ENCODE measurements at places on chromosomes 11 and 22.

DNA sequence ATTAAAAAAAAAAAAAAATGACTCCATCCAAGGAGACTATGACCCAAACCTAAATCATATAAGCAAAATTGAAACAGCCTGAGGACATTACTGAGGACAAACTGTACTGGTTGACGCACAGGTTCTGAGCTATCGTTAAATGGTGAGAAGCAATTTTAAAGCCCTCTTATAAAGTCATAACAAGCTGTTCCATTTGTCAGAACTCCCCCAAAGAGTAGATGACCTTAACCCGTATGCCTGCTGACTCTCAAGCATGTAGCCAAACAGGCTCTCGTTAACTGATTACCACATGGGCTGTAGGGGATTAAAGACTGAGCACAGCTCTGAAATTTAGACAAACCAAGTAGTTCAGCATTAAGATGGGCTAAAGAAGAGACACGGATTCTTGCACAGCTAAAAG is 2.2 kb downstream of the CRYAB start:
- no peak for DNase-seq

GRCh38 chr11:128678024-128678423 is 15.8 kb upstream of the FLI1 start:
- no peak for DNase-seq

GRCh38 chr11:44607319-44607962 is 42.0 kb downstream of the CD82 start:
- DNase-seq: no peak

DNA sequence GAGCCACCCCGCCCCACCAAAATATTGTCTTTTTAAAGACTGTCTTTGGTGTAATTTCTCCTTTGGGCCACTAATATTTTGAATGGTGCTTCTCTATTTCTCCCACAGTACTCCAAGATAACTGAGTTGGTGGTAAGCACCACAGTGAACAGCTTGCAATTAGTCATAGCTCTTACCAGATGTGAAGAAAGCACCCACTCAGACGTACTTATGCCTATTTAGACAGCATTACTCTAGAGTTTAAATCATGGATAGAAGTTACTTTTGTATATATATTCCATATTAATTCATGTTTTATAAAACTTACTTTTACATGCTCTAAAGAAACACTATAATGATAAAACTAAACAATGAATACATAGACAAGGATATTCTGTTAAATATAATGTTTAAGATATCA is 12.7 kb downstream of the ANO3 start:
- DNase-seq: no peak

- DNase-seq: no peak
These were observed 1.9 kb upstream of the IFITM10 start for GRCh38 chr11:1751999-1752906.

DNA sequence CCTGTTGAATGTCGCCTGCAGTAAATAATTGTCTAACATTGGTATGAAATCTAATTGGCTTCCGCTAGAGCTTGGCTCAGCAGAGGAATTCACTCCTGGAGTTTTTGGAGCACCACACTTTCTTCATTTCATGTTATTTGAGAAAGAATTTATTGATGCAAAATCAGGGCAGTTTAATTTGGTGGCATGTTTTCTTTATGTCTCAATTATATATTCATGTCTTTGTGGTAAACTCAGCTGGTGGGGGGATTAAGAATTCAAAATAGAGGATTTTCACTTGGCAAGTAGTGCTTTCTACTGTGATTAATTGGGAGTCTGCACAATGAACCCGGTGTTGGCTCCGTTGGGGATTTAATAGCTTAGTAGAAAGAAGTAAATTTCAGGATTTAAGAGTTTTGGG is 784.4 kb downstream of the NTM start:
- no peak for DNase-seq

DNA sequence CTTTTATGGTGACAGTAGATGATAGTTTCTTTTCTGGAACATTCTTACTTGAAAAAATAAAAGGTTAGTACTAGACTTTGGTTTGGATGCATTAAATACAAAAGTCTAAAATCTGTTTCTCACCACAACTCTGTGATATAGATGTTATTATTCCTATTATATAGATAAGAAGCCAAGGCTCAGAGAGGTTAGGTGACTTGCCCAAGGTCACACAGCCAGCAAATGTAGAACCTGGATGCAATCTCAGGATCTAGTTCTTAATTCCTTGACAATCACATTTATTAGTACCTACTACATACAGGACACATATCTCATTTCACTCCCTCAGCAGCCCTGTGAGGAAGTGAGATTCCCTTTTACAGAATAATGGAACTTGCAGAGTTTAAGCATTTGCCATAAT is 26.3 kb upstream of the SMCO4 start:
- no peak for DNase-seq

DNA sequence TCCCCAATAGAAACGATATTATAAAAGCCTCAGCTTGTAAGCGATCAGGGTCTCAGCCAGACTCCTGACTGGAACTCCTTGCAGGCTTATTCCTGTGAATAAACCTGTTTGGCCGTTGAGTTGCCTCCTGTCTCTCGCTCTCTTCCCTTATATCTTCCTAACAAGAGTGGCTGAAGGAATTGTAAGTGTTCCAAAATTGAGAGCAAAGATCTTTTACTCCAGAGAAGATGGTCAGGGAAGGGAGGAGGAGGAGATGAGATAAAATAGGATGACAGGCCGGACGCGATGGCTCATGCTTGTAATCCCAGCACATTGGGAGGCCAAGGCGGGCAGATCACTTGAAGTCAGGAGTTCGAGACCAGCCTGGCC is 1.2 kb upstream of the SLC37A4 start:
- no peak for DNase-seq

GRCh38 chr11:104443387-104443786 is 279.4 kb upstream of the PDGFD start:
- DNase-seq: no peak

GRCh38 chr11:78078218-78079167 is 1.2 kb downstream of the NDUFC2 start:
- DNase-seq: no peak

DNA sequence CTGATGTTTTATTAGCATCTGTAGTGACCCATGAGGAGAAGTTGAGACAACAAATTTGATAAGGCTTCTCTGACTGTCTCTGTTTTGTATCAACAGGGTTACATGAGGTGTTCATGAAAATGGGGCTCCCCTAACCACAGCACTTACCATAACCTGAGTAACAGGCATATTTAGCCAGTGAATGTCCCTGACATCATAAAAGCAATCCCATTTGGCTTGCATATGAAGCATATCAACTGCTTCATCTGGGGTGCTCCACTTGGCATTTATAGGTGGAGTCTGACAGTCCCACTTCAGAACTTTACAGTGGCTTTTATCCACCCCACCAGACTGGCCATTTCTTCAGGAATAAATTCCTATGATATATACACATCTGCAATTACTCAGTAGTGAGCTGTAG is 257.6 kb downstream of the LUZP2 start:
- no peak for DNase-seq

- DNase-seq: no peak
These were observed 12.7 kb upstream of the MSANTD2 start for GRCh38 chr11:124812876-124813275.

DNA sequence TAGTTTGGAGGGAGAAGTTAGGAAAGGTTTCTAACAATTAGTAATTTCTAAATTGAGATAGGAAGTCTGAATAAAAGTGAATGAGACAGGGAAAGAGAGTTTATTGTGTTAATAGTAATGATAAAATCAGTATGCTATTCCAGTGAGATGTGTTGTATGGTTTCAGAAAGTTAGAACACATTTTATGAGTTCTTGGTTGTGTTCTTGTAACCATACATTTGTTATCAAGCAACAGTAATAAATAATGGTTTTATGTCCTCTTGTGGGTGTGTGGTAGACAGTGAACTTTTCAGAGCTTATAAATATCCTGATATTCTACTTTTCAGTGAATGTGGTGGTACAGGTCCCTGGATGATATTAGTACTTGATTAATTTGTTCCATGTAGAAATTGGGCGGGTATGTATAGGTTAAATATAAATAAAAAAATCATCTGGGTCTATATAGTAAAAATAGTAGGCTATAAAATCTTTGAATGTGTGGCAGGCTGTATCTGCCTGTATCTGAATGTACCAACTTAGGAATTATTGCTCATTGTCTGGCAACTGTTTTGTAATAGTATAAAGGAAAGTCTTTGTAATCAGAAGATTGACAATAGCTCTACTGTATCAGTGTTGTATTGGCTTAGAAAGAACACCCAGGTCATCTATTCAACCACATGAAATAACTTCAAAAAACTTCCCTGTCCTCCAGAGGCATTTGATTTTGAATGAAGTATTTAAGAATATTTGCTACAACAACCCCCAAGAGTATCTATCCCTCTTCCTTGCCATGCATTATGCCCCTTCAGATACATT is 54.8 kb downstream of the UVRAG start:
- no peak for DNase-seq

DNA sequence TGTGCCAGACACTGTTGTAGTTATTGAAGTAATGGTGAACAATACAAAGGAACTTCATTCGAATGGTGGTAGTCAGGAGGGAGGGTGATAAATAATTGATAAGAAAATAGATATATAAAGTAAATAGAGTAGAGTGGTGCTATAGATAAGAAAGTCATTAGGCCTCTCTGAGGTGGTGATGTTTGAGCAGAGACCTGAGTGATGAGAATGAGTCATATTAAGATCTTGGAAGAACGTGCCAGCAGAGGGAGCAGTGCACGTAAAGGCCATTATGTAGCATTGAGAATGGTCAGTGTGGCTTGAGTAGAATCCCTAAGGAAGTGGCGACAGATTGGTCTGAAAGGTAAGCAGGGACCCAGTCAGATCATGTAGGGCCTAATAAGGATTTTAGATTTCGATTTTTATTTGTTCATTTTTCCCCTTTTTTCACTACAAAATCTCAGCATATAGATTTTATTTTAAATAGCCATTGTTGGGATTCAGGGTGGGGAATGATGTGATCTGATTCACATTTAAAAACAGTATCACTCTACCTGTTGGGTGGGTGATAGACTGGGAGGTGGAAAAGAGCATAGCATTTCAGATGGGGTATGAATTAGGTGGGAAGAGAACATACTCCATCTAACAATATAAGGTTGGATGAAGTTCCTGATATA is 44.7 kb downstream of the CCDC90B start:
- DNase-seq: peak; percentile 64

DNA sequence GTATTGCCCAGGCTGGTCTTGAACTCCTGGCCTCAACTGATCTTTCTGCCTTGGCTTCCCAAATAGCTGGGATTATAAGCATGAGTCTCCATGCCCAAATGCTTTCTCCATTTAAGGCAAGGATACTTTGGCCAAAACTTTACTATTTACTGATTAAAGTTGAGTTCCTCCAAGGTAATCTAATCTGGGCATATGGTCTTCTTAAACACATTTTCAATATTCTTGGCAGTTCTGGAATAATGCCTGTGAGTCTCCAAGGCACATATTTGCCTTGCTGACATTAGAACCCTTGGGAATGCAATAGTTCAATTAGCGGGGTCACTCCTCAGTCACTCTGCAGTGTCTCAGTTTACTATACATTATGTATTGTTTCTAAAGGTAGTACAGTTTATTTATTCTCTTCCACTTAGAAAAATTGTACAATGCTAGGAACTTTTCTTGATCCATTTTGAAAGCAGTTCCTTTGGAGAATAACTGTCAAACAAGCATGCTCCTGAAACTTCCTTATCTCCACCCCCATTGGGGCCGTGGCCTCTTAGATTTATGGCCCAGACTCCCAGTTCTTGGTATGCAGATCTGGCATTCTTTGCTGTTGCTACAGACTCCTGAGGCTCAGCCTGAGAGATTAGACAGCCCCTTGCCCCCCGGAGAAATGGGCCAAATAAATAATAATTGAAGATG is 13.1 kb upstream of the RAB38 start:
- no peak for DNase-seq

Data from LoVo (cell line).